ENCODE measurements at places on chromosomes 5 and 9.

- DNase-seq = no peak
Observed at GRCh38 chr5:94345257-94345656, 273.1 kb downstream of the KIAA0825 start.

DNA sequence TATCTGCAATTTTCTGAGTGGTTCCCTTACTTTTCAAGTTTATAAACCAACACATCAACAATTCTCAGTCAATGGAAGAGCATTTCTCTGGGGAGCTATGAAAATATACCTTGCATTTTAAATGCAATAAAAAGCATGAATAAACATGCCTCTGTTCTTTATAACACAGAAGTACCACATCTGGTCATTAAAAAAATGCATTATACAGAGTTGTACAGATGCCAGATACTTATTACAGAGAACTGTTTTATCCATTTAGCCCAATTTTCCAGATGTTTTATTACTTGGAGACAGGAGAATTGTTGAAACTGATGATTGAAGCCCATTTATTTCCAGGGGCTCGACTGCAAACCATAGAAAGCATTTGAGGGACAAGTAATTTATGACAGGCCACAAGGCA lies 19.2 kb upstream of the HEXB start:
- DNase-seq = no peak

DNA sequence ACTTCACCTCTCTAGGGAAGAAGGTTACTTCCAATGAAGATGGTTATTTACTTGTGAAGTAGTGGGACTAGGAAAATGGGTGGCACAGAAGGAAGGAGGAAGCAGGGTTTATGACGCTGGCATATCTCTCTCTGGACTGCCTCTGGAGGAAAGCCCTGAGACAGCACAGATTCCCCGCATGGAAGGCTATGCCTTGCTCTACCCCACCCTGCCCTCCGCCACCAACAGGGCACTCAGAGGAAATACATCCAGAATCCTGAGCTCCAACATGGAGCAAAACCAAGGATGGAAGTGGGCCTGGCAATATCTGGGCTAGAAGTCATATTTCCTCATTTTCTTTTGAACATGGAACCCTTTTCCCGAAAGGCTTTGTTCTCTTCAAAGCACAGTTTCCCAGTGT lies 346.9 kb downstream of the ZSWIM6 start:
- no peak for DNase-seq

- DNase-seq = no peak
Observed at GRCh38 chr9:17322882-17323864, 188.3 kb downstream of the CNTLN start.

DNA sequence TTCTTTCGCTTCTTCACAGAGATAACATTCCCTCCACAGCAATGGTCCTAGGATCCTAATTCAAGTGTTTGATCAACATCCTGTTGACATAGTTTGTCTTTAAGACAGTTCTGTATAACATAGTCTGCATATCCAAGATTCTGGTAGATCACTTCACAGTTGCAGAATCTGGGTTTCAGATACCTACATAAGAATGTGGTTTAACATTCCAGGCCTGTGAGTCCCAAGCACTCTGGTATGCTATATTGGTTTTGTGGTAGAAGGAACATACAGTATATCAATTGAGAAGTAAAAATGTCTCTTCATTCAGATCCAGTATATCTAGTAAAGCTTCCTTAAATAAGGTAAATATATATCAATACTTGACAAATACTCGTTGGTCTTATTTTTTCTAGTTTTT lies 914.2 kb upstream of the CDH6 start:
- no peak for DNase-seq

DNA sequence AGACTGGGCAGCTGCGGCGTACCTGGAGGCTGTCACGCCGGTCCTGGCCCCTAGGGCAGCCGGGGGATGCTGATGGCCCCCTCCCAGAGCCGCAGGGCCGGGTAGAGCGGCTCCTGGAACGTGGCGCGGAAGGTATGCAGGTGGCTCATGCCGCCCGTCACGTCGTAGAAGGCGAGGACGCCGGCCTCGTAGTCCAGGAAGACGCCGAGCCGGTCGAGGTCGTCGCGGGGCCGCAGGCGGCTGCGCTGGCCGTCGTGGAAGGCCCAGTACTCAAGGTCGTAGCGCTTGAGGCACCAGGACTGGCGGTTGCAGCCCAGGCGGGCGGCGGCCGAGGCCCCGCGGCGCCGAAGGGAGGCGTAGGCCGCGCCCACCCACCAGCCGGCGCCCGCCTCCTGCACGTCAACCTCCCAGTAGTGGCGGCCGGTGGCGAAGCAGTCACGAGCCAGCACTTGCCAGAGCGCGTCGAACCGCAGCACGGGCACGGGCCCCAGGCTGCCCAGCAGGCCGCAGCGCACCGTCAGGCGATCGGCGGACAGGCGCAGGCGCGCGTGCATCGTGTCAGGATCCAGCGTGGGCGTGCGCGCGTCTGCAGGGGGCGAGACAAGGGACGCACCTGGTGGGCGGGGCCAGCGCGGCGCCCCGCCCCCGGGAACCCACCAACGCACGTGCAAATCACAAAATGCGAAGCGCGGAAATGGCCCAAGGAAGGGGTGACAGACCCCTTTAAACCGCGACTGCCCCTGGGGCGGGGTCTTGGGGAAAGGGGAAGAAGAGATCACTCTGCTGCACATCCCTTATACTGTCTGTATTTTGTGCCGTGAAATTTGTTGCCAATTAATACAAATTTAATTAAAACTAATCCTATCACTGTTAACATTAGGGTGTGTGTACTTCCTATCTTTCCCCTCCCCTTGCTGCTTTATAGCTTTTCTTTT lies 31.2 kb downstream of the NANS start:
- DNase-seq = no peak

- no peak for DNase-seq
Observed at GRCh38 chr5:10654566-10654965, 90.7 kb downstream of the ANKRD33B start.
